ENCODE measurements at places on chromosomes 2 and 18.

- no peak for DNase-seq
Measured at GRCh38 chr2:76684756-76685155, 837.4 kb downstream of the LRRTM4 start.

- DNase-seq = no peak
Measured at GRCh38 chr18:44508474-44508873, 172.2 kb upstream of the SETBP1 start.

DNA sequence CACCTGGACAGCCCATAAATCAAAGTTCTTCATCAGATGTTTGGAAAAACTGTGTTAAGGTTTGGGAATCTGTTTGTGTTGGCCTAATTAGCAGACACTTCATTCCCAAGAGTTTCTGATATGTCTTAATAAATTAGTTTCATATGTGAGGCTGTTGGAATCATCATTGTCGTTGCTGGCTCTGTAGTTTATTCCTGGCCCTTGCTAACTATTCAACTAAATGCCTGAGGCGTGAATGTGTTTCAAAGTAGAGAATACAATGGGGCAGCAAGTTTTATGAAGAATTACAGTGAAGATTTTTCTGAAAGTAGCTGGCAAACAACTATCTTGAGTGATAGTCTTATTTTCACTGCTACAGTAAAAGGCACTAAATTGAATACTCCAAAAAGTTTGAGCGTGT is 141.1 kb downstream of the PARD3B start:
- no peak for DNase-seq

DNA sequence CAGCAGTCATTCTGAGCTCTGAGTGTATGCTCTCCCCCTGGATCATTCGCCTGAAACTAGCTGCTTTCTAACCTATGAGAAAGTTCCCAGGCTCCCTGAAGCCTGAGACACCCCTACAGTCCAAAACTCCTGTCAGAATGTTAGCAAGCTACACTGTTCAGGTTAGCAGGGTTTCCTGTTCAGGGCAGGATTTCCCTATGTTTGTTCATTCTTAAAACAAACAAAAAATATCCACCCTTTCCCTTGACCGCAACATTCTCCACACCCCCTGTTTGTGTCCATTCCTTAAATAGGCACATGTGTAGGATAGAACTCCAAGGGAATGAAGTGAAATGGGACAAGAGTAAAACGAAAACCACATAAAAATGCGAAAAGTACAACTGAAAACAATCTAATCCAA is 83.1 kb downstream of the KLF7 start:
- DNase-seq = no peak

All from SJSA1 (cell line).